ENCODE measurements at places on chromosomes 3 and 15.

GRCh38 chr15:40372981-40373380 is 9.5 kb upstream of the KNSTRN start:
- DNase-seq = peak; percentile 18

GRCh38 chr15:74725845-74726773 is 781 bp upstream of the CYP1A1 start:
- peak; percentile 8 for DNase-seq

DNA sequence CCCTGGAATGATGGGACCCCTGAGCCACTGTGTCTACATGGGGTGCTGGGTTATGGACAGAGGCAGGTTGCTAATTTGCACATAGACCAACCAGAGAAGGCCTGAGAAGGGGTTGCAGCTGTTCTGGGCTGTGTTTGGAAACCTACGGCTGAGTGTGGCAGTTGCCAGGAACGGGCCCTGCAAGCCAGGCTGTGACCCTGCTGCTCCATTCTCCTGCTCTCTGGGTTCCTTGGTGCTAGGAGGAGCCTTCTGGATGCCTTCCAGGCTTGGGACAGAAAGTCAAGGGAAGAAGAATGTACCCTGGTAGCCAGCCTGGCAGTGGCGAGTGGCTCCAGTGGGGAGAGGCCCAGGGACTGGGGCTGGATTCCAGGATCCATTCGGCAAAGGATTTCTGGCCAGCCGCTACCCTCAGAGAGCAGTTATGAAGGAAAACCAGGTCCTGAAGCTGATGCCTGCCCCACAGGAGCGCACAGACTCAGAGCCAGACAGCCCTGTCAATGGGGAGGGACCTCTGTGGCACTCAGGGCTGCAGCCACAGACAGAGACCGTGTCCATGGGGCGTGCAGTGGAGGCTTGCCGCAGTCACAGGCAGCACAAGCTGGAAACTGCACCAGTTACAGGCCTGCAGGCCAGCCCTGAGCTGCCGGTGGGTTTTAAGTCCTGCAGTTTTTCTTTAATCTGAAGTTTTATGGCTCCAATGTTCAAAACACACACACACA is 55.1 kb upstream of the ACAD9 start:
- no peak for DNase-seq

GRCh38 chr15:100340721-100341238 is 995 bp downstream of the ADAMTS17 start:
- DNase-seq = no peak

DNA sequence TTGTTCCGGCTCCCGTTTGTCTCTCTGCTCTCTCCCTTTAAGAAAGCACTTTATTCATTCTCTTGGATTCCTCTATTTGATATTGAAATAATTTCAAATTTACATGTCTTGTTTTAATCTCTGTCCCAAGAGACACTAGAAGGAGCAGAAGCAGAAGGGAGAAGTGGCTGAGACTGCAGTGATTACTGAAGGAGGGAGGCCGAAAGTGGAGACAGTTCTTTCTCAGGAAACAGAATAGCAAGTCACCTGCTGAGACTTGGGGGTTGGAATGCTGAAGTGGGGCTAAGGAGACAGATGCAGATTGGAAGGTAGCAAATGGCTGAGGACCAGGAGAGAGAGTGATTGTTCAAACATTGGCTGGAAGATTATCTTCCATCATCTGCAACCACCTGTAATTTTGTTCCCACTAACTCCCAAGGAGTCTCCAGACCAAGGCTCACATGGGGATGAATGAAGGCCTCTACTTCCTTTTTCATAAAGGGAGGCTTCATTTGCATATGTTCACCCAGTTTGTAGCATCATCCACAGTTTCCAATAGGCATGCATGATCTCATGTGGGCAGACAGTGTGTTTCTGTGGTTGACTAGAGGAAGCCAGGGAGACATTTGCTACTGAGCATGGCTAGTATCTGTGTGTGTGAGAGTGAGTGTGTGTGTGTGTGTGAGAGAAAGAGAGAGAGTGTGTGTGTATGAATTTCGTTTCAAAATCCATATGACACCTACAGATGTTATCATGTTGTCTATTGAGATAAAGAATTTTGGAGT is 24.0 kb downstream of the LTF start:
- no peak for DNase-seq

- DNase-seq = peak; percentile 41
Measured at GRCh38 chr3:48563382-48563918, at the start of gene UCN2. Gene UCN2 (minus strand): TSS chr3:48563781. CDS start chr3:48563124, 657 bp downstream.

DNA sequence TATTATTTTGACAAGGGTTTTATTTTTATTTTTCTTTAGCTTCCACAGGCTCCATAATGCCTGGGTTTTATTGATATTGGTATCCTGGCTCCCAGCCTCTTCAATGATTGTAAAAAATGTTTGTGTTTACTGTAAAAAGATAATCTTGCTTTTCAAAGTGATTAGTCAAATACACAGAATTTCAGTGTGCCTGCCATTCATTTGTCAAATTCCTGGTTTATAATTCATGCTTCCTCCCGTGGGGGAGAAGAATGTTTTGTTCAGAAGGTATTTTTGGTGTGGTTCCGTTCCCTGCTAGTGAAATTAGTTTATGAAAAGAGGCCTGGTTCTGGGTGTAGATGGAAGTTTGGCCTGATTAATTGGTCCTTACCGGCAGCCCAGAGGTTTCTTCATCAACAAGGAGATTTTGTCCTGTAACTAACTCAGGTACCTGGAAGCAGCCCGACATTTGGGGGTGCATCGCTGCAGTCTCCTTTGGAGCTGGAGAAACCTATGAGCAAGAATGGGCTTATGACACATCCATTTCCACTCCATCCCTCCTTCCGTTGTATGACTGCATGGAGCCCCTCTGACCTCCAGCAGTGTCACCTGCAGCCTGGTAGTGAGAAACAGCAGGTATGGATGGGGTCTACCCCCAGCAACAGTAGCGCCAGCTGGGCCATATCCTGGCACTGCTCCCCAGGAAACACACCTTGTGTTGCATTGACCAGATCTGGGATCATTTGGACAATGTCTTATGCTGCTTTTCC is 101.5 kb downstream of the PGPEP1L start:
- peak; percentile 33 for DNase-seq

DNA sequence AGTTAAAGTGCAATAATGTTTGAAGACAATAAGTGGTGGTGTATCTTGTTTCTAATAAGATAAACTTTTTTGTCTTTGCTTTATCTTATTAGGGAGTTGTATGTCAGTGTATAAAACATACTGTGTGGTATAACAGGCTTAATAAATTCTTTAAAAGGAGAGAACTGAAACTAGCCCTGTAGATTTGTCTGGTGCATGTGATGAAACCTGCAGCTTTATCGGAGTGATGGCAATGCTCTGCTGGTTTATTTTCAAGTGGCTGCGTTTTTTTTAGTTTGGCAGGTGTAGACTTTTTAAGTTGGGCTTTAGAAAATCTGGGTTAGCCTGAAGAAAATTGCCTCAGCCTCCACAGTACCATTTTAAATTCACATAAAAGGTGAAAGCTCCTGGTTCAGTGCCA is 2.7 kb downstream of the RPL15 start:
- DNase-seq = no peak

- DNase-seq = peak; percentile 19
Measured at GRCh38 chr3:55721716-55722484, 234.8 kb upstream of the WNT5A start.

DNA sequence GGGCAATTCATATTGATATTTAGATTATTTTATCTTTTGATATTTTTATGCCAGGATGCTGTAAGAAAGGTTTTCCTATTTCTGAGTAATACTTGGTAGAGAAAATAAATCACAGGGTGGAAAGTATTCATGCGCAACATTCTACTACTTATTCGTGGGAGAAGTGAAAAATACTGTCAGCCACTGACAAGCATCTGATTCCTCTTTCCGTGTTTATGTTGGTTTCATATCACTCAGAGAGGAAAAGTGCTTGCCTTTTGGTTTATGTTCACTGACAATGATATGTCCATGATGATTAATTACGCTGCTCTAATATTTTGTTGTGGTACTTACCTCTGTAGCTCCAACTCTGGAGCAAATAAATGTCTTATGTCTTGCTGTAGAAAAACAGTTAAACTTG is 429.4 kb downstream of the EDEM1 start:
- no peak for DNase-seq

DNA sequence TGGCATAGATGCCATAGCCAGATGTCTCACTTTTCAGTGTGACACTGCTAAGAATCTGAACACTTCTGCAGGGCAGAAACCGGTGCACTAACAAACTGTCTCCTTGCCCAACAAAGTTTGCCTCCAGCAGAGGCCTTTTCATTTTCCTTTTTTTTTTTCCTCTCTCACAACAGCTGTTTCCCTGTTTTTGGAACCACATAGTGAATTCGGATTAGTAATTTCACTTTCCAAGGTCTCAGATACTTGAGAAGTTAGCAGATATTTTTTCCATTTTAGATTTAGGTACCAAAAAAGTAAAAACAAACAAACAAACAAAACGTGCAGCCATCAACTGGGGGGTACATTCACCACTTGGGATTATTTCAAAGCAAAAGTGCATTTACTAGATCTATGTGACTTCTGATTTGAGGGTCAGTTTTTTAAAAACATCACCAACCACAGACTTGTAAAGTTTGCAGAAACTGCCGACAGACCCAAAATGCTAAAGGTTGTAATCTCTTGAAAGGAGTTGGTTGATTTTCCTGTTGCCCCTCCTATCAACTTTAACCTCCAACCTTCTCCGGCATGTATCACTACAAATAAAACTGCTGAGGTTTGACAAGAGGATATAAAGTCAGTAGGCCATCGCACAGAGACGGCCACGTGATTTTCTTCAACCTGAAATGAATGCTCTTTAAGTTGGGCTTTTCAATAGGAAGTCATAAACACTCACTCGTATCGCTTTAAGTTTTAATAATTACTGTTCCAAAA is 169.1 kb downstream of the CDIN1 start:
- no peak for DNase-seq

GRCh38 chr3:186742618-186743380 is 25.6 kb downstream of the KNG1 start:
- DNase-seq = no peak

DNA sequence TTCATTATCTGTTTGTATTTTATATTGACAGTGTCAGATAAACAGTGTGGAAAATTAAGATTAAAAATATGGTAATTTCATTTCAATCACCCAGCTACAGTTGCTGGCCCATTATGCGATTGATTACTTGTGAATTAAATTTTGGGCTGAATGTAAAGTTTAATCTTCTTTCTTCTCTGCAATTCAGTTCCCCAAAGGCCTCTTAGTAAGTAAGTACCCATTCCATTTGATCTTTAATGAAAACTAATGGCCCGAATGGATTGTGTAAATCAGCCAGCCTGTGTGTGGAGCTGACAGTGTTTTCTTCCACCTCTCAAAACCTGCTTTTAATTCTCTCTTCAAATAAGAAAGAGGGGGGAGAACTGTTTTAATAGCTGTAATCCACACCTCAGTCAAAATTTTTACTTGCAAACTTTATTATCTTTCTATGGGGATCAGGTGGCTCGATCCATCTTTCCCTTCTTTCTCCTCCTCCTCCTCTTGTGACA is 307.1 kb downstream of the IL20RB start:
- DNase-seq = no peak

GRCh38 chr15:71397377-71397776 is 282.1 kb downstream of the THSD4 start:
- DNase-seq = peak; percentile 67

DNA sequence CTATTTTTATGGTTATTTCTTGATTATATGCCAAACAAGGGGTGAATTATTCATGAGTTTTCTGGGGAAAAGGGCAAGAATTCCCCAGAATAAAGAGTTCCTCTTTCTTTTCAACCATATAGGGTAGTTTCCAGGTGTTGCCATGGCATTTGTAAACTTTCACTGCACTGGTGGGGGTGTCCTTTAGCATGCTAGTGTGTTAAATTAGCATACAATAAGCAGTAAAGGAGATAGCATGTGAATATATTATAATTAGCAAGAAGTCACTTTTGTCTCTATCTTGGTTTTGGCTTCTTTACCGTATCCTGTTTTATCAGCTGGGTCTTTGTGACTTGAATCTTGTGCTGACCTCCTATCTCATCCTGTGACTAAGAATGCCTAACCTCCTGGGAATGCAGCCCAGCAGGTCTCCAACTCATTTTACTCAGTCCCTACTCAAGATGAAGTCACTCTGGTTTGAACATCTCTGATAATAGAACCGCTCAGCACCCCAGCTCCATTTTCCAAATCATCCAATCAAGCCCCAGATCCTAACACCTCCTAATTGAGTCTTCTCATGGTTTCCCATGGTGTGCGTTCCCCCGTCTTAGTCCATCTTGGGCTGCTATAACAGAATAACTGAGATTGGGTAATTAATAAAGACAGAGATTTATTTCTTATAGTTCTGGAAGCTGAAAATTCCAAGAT is 3.4 kb upstream of the SELENOT start:
- DNase-seq = peak; percentile 39

GRCh38 chr15:98063871-98064270 is 103.4 kb downstream of the ARRDC4 start:
- DNase-seq = no peak

DNA sequence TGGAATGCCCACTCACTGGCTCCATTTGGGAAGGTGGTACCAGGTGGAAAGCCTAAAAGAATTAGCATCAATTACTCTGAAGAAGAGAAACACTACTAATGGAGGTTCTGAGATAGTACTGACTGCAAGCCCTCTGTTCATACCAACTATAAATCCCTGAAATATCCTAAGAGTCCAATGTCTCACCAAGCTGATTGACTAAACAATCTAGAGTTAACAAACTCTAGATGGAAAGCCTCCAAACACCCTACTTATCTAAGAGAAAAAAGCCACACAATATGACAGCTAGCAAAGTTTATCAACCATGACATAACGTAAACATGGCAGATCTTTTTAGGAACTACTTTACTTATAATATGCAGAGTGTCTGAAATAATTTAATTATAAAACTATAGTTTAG is 59.2 kb downstream of the GPR176 start:
- no peak for DNase-seq

GRCh38 chr15:95709959-95710695 is 620.4 kb upstream of the NR2F2 start:
- no peak for DNase-seq

GRCh38 chr3:149224736-149225594 is 3.3 kb upstream of the CP start:
- DNase-seq = peak; percentile 90

DNA sequence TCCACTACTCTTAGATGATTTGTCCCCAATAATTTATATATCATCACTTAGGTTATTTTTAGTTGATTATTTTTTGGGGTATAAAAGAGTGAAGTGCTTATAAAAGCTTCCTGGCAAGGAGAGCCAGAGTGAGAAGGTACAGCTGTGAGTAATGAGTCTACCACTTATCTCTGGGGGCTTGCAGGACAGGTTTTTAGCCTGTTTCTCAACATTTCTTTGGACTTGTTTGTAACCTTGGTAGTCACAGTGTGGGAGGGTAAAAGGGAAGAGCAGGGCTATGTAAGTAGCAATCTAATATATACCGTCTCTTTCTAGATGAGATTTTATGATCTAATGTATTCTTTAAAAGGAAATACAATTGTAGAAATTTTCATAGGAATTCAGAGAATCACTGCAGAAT is 321.3 kb upstream of the GOLIM4 start:
- DNase-seq = peak; percentile 7

GRCh38 chr15:75887178-75887577 is 16.5 kb upstream of the FBXO22 start:
- no peak for DNase-seq

DNA sequence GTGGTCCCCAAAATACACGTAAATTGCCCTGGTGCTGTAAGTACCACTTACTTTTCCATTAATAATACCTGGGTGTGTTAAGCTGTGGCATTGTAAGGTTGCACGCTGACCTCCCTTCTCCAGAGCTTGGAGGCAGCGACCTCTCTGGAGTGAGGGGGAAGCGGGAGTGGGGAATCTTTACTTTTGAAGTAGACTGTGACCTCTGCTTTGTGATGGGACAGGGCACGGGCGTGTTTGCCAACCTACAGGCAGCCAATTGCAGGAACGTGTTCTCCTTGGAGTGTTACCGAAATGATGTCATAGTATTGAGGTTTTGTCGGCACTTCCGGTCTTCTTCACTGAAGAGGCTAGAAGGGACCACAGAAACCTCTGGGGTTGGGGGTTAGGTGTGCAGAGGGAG is 227.3 kb upstream of the C2CD4B start:
- DNase-seq = no peak

Data from fibroblast of pulmonary artery (primary cell).